Omental fat pad (tissue), 4 donors: ENCODE measurements at places on chromosomes 2 and 18.
A peak's percentile ranks its signal among the peaks of the same experiment; 100 is the strongest.

DNA sequence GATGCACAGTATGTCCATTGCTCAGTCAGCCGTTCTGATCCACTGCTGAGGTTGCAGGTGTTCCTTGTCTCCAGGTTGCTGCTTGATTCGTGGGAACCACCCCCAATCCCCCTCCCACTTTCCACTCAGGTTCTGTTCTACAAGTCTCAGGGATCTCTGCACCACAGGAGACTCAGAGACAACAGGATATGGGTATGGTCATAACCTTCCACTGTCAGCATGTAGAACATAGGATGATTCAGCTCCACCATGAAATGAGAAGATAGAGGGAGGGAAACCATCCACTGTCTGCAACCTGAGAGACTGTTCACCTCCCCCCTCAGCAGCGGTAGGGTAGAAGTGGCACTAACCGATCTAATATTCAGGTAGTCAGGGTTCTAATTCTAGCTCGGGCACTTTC, 19.0 kb upstream of the KLF7 start:
- no peak for DNase-seq

DNA sequence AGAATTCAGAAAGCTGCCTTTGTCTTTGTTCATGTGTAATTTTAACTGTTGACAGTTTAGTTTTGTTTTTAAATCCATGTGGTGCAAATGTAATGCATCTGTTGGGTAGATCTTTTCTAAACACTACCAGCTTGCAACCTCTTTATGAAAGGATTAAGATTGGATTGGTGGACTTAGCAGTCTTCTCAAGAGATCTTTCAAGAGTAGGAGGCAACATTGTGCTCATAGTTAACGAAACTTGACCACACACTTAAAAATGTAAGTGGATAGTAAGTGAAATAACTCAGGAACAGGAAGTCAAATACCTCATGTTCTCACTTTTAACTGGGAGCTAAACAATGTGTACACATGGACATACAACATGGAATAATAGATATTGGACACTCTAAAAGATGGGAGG, 579.0 kb downstream of the RIT2 start:
- no peak for DNase-seq

DNA sequence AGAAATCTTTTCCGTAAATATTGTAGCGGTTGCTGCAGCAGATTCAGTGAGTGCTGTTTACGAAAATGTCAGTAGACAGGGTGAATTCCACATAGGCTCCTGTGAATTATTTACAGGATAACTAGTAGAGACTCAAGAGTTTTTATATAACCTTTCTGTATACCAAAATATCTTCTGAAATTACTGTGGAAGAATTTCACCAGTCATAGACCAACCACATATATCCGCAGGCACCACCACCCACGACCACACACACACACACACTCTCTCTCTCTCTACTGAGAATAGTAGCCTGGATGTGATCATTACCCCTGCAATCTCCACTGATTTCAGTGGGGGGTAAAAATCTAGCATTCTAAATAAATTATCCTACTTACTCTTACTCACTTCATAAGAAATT, 341.8 kb downstream of the RBM43 start:
- no peak for DNase-seq

DNA sequence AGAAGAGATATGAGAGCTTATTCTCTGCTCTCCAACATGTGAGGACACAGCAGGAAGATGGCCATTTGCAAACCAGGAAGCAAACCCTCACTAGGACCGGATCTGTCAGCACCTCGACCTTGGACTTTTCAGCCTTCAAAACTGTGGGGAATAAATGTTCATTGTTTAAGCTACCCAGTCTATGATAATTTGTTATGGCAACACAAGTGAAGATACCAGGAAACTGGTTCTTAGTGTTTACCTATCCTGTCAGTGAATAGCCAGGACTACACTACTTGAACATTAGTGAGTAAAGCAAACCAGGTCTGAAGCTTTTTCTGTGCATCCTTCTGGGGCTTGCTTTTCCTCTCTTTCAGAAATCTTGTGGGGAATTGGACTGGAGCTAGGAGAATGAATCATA, 44.4 kb upstream of the BARD1 start:
- DNase-seq: no peak

DNA sequence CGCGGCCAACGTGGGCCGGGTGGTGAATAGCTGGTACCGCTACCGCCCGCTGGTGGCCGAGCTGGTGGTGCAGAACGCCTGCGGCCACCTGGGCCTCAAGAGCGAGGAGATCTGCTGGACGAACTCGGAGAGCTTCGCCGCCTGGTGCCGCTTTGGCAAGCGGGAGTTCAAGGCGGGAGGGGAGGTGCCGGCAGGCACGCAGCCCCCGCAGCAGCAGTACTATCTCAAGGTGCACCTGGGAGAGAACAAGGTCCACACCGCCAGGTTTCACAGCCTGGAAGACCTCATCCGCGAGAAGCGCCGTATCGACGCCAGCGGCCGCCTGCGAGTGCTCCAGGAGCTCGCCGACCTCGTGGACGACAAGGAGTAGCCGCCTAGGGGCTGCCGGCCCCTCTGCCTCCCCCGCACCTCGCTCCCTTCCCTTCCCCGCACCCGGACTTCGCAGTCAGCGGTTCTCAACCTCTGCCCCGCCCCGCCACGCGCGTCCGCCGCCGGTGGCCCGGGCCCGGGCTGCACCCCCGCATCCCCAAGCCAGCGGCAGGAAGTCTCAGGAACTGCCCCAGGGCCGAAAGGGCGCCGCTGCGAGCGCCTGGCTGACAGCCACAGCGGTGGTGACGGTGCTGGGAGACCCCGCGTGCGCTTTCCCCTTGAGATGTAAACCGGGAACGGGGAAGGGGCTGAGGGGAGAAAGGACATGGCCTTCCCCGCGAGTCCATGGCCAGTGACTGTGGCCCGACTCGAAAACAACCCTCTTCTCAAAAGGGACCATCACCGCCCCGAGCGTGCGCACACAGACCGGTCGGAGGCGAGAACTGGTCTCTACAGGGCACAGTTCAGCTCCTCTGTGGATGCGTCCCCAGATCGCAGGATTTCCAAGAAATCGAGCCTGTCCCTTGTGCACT, 2.2 kb downstream of the LRATD1 start:
- DNase-seq: peak; percentile 55

- no peak for DNase-seq
Measured at GRCh38 chr2:23412556-23413155, 27.7 kb downstream of the KLHL29 start.
